ENCODE measurements at places on chromosomes 13 and 19. TPM values are rescaled to one million over a fixed set of nuclear protein-coding genes. Genes with fewer than 3 reads are reported as not detected.

The RASIP1 gene
- 28.0 TPM for total RNA-seq

The LRFN3 gene
- 13.1 TPM for total RNA-seq

The CARM1 gene
- total RNA-seq = 33.3 TPM

The IGSF23 gene
- not detected for total RNA-seq

The AZU1 gene
- total RNA-seq = 1.9 TPM

The ZNF780B gene
- 29.6 TPM for total RNA-seq

The ACP7 gene
- total RNA-seq = 1.6 TPM

The DCT gene
- total RNA-seq = 0.94 TPM

The ZNF492 gene
- total RNA-seq = 0.62 TPM

The SNRPA gene
- total RNA-seq = 58.3 TPM

The AP2A1 gene
- 74.3 TPM for total RNA-seq

DNA sequence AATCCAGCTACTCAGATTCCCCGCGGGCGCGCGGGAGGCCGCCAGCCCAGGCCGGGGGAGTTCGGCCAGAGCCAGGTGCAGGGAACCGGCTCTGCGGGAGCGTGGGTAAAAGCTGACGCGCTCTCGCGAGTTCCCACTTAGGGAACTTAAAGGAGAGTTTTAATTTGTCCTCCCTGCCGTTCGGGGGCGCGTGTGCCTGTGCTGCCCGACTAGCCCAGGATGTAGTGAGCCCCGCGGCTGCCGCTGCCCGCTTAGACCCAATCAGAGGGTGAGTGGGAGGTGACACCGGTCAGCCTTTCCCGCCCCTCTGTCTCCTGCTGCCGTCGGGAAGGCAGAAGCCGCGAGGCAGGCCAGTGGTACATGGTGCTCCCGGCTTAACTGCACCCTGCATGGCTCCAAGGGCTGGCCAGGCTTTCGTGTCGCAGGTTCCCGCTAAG lies 36.0 kb upstream of the NEK3 start:
- DNase-seq = peak; percentile 87

DNA sequence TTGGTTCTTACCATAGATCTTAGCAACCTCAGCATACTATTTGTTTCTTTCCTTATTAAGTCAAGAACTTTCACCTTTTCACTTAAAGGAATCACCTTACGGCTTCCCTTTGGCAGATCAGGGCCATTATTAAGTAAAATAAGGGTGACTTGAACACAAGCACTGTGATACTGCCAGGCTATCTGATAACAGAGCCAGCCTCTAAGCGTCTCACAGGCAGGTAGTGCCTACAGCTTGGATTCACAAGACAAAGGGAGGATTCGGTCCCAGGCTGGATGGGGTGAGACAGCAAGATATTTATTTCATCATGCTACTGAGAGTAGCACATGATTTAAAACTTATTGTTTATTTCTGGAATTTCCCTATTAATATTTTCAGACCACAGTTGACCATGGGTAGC lies 218.6 kb downstream of the FOXO1 start:
- DNase-seq = no peak

GRCh38 chr19:47247308-47247990 lies 8.9 kb upstream of the CCDC9 start:
- DNase-seq = peak; percentile 88

- no peak for DNase-seq
Measured at GRCh38 chr19:33862981-33863380, 66.3 kb downstream of the KCTD15 start.

GRCh38 chr13:110423689-110424302 lies 116.7 kb downstream of the COL4A2 start:
- DNase-seq = no peak

GRCh38 chr13:30567072-30567471 lies 50.6 kb upstream of the USPL1 start:
- no peak for DNase-seq

DNA sequence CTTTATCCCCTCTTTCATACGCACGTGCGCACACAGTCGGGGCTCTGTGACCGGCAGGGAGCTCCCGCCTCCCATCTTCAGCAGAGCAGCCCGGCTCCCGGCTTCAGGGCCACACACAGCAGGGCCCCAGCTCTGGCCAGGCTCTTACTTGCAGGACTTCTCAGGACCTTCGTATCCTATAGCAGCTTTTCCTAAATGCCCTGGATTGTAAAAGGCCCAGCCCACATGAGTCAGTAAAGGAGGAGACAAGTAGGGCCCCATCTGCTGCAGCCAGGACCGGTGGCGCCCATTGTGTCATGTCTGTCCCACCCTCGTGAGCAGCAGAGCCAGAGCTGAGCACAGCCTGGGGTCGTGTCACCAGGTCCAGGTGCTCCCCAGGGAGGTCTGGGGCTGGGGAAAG lies 107.6 kb upstream of the VSTM2B start:
- DNase-seq = no peak

DNA sequence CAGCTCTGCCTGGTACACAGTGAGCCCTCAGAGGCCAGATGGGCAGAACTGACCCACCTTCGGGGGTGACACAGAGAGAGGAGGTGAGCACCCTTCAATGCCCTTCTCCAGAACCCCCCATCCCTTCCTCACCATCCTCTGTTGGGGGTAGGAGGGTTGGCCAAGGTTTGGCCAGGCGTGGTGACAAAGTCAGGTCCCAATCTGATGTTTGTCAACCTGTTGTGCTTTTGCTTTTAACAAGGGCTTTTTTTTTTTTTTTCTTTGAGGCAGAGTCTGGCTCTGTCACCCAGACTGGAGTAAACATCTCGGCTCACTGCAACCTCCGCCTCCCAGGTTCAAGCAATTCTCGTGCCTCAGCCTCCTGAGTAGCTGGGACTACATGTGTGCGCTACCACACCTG lies 7.3 kb downstream of the PTGIR start:
- no peak for DNase-seq

DNA sequence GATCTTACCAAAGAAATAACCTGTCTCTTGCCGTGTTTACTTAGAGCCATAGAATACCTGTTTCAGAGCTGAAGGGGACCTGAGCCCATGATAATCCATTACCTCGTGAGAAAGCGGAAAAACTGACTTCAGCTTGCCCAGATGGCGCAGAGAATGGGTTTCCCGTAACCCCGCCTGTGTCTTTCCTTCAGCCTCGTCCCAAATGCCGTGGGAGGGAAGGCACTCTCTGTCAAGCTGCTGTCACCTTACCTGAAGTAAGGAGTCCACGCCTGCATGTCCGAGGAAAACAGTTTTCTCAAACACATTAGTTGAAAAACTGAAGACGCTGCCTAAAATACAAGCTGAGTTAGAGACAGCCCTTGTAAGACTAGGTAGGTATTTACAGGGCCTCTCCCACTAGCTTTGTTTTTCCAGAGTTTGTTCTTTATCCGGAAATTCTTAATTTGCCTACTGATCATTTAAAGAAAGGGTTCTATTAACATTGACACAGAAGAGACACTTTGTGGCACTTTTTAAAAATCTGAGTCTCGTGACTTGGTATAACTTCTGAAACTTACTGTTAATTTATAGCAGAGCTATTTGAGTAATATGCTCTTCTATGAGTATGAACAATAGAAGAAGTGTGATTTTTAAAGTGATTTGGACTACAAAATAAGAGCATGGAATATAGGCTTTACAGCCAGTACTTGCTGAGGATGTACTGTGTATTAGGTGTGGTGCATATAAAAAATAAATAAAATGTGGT lies 1.3 kb upstream of the INTS6 start:
- DNase-seq = peak; percentile 62

GRCh38 chr13:103289681-103290080 lies 223.5 kb upstream of the SLC10A2 start:
- DNase-seq = no peak

- DNase-seq = peak; percentile 27
Measured at GRCh38 chr19:16938211-16938610, 49.4 kb downstream of the F2RL3 start.

GRCh38 chr13:79482281-79482970 lies 1.5 kb downstream of the NDFIP2 start:
- DNase-seq = no peak

- DNase-seq = no peak
Measured at GRCh38 chr19:58557221-58558065, 968 bp downstream of the UBE2M start.

GRCh38 chr13:50708461-50708860 lies 135.0 kb downstream of the DLEU7 start:
- DNase-seq = no peak

- no peak for DNase-seq
Measured at GRCh38 chr13:44806826-44807225, 182.4 kb downstream of the NUFIP1 start.

DNA sequence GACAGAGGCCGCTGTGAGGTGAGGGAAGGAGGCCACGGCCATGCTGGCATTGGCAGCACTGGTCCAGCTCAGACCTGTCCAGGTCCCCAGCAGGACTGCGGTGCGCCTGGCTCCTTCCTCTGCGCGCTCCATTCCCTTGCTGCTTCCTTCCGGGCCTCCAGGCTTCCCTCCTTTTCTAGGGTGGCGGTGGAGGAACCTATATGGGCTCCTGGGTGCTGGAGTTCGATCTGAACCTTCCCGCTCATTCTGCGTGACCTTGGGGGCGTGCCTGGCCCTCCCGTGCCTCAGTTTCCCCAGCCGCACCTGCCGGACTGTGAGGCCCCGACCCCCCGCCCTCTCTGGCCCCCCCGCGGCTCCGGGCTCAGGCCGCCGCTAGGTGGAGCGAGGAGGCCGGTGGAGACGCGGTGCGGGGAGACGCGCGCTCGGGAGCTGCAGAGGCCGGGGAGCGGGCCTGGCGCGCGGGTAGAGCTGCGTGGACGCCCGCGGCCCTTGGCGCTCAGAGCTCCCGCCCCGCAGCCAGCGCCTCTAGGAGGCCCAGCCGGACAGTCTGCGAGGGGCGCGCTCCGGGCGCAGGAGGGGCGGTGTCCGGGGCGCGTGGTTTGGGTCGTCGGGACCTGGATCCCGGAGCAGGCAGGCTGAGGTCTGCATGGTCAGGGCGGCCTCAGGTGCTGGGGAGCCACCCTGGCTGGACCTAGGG lies 29.9 kb downstream of the EFNA2 start:
- no peak for DNase-seq

GRCh38 chr13:104534847-104535246 lies 1468.6 kb upstream of the SLC10A2 start:
- no peak for DNase-seq

GRCh38 chr19:15863272-15863671 lies 34.6 kb downstream of the CYP4F2 start:
- no peak for DNase-seq

DNA sequence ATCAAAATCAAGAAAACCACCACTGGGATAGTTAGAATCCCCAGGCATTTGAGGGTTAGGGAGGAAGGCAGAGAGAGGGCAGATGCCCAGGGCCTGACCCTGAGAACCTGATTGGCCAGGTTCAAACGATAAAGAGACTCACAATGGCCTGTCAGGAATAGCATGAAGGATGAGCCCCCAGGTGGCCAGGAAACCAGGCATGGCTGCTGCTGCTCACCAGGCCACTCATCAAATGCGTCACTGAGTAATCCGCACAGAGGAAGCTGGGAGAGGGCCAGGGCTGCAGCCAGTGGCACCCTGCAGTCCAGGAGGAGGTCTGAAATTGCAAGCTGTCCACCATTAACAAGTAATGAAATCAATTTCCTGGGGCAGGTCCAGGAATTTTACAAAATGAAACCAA lies 111.3 kb downstream of the KATNAL1 start:
- no peak for DNase-seq

DNA sequence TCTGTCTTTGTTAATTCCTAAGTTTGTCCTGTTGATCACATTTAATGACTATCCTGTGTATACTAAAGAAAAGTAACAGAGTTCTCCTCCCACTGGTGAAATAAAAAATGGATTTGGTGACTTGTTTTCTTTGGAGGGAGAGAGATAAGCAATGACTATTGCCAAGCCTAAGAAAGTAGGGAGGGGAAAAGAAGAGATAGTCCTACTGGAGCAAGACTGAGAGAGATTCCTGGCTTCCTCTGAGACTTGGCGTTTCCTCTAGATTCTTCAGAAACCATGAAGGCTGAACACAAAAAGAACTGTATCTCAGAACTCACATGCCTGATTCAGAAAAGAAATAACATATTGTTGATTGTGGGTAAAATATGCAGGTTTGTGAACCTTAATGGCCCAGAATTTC lies 406.5 kb downstream of the FOXO1 start:
- DNase-seq = no peak

DNA sequence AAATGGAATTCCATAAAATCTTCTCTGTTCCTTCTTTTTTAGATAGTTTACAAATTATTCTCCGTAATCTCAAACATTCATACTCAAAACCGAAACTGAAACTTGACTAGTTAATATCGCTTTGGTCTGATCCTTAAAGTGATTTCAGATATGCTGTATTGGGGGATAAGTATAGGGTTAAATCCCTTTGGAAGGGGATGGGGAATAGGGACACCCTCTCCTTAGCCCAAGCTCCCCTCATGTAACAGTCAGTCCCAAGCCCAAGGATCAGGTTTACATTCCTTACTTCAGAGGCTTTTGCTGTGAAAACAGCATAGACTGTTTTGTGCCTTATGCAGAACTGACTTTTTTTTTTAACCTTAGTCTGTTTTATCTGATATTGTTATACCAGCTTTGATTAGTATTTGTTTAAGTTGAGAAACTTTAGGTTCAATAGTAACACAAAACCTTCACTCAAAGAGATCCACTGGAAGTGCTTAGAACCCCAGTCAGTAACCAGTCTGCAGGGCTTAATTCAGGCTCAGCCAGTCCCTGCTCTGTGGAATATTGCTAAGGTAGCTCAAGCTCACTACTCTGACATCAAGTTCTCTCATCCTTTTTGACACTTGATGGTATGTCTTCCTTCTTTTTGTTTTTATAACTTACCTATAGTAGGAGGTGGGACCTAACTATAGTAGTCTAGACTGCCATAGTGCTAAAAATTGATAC lies 10.5 kb downstream of the CDADC1 start:
- no peak for DNase-seq

DNA sequence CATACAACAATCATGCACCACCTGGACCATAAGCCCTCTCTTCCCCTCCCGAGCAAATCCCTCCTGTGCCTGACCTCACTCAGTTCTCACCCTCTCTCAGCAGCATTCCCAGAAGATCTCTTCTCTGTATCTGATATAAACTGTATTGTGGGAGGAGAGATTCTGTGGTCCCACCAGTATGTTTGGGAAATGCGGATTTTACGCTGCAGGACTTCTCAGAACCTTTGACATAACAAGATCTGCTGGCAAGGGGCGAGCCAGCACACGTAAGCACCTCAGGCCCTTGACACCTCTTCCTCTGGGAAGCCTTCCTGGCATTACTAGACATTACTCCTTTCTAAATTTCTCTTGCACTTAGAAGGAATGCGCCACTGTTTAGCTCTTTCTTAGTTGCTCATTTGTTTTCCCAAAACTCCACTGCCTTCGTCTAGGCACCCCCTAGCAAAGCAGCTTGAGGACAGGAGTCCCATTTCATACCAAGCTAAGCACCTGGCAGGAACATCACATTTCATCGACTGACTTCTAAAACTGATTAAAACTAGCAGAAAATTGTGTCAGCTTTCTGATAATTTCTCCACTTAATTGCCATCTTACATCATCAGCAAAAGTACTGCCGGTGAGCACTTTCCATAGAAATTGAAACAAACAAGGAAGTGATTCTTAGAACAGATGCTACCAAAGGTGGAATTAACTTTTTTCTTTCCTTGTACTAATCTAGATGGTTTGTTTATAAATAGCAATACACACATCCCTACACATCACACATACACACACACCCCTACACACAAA lies 63.2 kb downstream of the CCDC70 start:
- DNase-seq = no peak

- DNase-seq = no peak
Measured at GRCh38 chr13:83883061-83883523, 818 bp upstream of the SLITRK1 start.

All from sciatic nerve (tissue), 2 donors.